ENCODE measurements at places on chromosomes 16 and 17.

- DNase-seq: peak; percentile 34
Observed at GRCh38 chr16:66507731-66508239, 42.1 kb downstream of the TK2 start.

- DNase-seq: no peak
Observed at GRCh38 chr16:80449392-80449791, 91.4 kb upstream of the DYNLRB2 start.

- no peak for DNase-seq
Observed at GRCh38 chr16:87947356-87948118, 3.7 kb upstream of the BANP start.

DNA sequence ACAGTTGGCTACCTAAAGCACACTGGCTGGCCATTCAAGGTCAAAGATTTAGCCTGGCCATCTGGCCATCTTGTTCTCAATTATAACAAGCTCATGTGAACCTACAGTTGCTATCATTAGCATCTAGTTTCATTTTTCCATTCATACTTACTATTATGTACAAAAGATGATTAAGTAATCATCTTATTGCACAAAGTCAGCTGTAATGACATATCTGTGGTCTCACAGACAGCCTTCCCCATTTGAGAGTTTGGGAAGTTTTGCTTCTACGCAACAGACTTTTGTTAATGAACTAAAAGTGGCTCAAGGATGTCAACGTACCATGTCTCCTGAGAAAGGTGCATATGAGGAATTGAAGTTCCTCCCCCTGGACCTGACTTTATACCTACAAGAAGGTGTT, 51.3 kb downstream of the HS3ST3B1 start:
- DNase-seq: no peak

GRCh38 chr17:60602871-60603270, 2.9 kb downstream of the PPM1D start:
- DNase-seq: no peak

DNA sequence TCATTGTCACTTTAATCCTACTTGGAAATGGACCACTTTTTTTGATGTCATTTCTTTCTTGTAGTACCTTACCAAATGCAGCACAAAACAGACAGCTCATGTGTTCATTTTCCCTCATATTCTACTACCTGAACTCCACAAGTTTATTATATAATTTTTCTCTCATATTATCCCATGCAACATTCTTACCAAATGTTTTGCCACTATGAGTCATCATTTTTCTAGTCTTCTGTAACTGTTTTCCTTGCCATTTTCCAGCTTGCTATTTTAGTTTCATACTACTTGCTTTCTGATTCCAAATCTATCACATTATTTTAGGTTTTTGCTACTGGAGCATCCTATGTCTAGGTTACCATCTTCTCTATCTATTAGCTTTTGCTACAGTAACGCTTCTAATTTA, 332.7 kb downstream of the ZFHX3 start:
- DNase-seq: no peak

Data from DMS53 (cell line).